ENCODE measurements at places on chromosomes 7 and 10.

GRCh38 chr10:79981450-79982361 is 32.8 kb upstream of the SFTPD start:
- peak; percentile 54 for DNase-seq

DNA sequence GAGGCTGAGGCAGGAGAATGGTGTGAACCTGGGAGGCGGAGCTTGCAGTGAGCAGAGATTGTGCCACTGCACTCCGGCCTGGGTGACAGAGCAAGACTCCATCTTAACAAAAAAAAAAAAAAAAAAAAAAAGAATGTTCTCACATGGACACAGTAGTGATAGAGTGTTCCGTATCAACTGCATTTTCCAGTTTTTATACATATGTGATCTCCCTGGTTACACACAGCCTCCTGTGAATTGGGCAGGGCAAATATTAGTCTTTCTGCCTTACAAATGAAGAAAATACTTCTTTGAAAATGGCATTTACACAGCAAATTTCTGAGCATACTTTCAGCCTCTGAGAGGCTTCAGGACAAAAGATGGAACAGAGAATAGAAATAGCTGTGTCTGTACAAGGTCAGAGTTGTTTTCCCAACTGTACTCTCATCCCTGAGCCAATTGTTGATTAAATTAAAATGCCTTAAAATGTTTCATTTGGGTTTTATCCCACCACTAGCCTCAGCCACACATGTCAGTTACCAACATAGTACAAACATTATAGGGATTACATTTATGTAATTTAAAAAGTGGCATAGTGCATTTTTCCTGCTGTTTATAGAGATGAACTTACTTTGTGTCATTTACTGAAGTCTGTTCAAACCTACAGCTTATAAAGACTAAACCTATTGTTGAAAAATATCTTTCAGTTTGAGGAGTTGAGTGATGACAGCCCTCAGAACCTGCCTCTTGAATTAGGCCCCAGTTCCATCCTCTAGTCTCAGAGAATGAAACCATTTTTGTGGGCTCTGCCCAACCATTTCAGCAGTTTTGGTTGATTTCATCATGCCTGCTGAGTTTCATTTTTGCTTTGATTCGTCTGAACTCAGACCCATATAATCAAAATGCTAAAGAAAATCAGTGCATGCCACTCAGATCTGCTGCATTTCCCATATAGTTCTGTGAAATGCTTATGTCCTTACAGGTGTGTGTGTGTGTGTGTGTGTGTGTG is 609.4 kb upstream of the C7orf33 start:
- no peak for DNase-seq

GRCh38 chr10:80530251-80530650 is 7.5 kb upstream of the SH2D4B start:
- DNase-seq = peak; percentile 11

DNA sequence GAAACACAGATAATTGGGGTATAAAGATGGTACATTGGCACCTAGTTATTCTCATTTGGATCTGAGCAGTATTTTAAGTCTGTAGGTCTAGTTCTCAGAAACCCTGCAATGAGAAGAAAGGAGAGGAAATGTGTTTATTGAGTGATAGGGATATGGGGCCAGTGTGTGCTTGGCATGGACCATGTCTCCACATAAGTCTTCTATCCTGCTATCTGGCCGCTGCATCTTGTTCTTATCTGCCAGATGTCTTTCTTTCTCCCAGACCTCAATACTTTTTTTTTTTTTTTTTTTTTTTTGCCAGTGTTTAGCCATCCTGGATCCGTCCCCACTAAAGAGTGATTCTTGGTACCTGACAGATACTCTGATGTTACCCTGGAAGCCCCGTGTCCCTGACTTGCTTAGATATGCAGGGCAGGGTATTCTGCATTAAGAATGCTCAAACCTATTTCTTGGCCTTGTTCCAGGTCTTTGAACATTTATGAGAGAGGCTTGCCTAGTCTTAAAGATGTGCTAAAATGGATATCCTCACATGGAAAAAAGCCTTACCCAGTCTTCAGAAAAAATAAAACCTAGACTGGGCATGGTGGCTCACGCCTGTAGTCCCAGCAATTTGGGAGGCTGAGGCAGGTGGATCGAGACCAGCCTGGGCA is 10.0 kb downstream of the MTURN start:
- DNase-seq = peak; percentile 43

GRCh38 chr7:113131367-113131766 is 13.0 kb upstream of the SMIM30 start:
- no peak for DNase-seq
